ENCODE measurements at places on chromosomes 1 and 21.

- DNase-seq: no peak
Observed at GRCh38 chr1:185096531-185096930, 51.2 kb downstream of the RNF2 start.

DNA sequence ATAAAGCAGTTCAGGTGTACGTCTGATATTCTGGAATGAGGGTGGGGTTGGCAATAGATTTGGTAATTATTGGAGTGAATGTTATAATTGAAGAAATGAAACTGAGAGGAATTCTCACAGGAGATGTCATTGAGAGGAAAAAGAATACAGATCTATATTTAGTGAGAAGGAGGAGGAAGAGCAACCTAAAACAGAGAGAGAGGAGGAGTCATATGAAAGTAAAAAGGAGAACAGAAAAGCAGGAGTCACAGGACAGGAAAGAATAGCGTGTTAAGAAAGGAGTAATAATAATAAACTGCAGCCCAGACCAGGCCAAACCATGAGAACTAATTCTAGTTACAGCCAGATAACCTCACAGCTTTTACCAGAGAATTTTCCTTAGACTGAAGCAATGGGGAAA is 62.7 kb upstream of the MROH9 start:
- DNase-seq: no peak

DNA sequence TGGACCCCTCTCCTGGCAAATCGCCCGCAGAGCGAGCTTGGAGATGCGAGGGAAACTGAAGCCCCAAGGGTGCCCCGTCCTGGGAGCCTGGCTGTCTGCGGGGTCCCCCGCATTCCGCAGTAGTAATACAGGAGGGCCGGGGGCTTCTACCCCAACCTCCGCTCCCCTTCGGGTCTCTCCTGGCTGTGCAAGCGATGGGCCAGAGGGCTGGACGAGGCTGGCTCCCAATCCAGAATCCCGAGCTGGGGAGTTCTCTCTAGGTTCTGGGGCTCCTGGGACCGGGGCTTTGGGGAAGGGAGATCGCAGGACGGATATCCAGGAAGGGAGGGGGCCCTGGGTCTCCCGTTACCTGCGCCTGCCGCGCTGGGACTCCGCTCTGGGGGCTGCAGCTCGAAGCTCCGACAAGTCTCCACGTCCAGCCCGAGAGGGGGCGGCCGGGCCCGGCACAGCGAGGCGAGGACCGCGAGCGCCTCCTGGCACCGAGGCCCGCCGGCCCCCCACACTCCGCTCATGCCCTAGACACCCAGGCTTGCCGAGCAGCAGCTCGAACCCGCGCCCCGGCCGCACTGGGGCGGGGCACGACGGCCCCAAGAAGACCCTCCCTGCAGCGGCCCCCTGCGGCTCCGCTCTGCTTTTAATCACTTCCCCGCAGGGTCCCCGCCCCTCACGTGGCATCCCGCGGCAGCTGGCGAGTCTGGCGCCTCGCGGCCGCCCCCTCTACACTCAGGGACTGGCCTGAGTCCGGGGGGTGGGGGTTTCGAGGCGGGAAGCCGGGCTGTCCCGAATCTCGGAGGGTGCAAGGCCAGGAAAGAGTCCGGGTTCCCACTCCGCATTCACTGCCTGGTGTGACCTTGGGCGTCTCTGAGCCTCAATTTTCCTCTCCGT is at the start of gene SYT6:
TSS of gene SYT6 (minus strand) at position 609 of the 885 bp plus-strand sequence. CDS start at position 512, 97 bp downstream.
- DNase-seq: no peak

GRCh38 chr1:152811050-152811449 is 721 bp upstream of the LCE1B start:
- DNase-seq: no peak

DNA sequence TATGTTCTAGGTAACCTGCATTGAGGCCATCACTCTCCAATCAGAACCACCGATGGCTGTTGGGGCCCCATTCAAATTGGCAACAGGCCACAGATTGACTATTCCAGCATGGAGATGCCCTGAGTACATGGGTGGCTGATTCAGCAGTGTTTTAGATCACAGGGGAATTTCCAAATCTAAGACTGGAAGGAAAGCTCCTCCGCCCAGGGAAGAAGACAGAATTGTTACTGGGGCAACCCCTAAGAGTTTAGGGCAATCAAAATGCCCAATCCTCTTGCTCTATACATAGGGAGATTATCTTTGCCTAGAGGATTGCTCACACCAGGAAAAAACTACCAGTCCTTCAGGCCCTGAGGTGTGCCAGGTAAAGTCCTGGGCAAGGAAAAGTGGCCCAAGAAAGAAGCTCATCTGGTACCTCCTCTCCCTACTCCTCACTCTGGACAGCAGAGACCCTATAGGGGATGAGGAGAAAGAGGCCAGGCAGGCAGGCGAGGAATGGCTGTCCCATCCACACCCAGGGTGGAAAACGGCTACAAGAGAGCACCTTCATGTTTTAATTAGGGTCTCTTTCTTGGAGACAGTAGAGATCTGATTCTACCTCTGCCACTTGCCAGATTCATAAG is 5.8 kb downstream of the S100A8 start:
- DNase-seq: no peak

DNA sequence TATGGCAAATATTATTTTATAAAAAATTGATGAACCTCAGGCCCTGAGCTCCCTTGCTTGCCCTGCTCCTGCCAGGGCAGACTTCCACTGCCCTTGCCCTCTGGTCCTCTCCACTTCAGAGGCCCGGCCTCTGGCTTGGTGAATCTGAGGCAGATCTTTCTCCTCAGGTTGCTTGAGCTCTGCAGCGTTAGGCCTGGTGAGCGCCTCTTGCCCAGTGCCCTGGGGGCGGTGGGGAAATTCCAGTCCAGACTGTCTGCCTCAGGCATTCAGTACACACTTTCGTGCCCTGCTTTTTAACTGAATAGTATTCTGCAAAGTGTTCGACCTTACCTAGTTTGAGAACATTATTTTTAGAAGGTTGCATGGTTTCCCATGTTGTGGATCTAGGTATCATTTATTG is 98.2 kb downstream of the PCBP3 start:
- DNase-seq: no peak

DNA sequence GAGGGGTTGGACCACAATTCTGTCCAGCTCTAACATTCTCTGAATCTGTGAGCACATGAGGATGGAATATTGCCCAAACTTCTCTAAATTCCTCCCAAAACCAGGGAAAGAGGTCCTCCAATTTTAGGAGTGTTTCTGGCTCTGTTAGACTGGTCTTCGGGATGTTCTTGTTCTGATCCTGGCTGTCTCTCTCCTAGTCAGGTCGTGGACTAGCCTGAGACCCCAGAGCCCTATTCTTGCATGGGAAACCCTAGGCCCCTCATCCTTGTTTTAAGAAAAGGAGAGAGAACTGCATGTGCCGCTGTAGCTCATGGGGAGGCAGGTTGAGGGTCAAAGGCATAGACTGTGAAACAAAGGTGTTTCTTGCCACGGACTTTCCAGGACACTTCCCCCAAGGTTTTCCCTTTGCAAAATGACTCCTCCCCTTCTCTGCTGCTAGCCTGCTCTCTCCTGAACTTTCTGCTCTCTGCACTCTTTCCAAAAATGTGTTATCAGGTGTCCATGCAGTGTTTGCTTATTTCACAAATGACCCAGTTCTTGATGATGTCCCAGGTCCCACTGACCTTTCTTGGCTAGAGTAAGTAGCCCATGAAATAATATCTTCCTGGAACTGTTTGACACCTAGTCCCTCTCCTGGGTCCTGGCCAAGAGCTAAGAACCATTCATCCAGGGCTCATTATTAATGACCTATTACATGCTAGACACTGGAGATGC is 29.3 kb upstream of the RD3 start:
- DNase-seq: no peak

DNA sequence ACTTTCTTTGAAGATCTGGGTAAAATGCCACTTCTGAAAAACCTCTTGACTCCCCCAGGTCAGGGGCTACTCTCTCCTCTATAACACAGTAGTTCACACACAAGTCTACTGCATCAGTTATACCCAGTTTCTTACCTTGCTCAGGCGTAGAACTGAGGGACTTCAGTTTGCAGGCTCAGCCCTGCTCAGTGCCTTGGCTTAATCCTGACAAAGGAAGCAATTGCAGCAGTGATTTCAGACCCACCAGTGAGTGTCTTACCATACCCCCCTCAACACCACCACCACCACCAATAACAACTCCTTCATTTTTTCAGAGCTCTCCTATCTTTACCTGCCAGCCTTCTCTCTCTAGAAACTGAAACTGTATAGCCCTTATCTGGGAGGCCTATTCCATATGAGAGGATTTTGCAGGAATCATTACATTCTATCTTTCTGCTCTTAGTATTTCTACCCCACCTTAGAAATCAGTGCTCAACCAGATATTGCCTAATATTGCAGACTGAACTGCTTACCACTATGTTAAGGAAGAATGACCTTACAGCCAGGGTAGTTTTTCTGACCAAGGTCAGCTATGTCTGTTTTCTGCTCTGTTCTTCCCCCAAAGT is 105.5 kb upstream of the S1PR1 start:
- no peak for DNase-seq

- no peak for DNase-seq
Observed at GRCh38 chr21:21373969-21374368, 375.8 kb downstream of the NCAM2 start.

DNA sequence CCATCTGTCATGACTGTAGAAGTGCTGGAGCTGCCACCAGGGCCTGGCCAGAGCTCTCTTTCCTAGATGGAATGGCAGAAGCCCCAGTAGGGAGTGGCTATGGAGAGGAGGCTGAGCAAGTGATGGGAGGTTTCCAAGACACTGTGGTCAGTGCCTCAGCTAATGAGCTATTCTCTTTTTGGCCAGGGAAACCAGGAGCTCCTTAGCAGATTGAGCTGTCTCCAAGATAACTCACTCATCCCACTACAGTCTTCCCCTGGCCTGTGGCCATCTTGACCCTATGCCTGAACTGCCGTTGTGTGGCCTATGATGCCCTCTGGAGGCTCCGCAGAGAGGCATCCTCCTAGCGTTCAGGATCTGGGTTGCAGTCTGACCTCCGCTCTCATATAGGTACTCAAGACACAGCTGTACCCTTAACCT is 60.5 kb downstream of the ERI3 start:
- DNase-seq: no peak

DNA sequence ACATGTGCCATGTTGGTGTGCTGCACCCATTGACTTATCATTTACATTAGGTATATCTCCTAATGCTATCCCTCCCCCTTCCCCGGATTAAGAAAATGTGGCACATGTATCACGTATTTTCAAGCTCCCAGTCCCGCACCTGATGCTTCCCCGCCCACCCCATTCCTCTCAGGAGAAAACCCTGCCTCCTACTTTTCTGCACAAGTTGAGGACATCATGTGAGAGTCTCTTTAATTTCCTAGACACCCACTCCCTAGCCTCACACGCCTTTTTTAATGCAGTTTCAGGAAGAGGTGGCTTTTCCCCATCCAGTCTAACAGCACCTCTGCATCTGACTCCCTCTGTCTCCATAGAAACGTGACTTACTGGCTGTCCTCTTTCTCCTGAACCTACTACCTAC is 58.2 kb upstream of the GOLT1A start:
- no peak for DNase-seq

DNA sequence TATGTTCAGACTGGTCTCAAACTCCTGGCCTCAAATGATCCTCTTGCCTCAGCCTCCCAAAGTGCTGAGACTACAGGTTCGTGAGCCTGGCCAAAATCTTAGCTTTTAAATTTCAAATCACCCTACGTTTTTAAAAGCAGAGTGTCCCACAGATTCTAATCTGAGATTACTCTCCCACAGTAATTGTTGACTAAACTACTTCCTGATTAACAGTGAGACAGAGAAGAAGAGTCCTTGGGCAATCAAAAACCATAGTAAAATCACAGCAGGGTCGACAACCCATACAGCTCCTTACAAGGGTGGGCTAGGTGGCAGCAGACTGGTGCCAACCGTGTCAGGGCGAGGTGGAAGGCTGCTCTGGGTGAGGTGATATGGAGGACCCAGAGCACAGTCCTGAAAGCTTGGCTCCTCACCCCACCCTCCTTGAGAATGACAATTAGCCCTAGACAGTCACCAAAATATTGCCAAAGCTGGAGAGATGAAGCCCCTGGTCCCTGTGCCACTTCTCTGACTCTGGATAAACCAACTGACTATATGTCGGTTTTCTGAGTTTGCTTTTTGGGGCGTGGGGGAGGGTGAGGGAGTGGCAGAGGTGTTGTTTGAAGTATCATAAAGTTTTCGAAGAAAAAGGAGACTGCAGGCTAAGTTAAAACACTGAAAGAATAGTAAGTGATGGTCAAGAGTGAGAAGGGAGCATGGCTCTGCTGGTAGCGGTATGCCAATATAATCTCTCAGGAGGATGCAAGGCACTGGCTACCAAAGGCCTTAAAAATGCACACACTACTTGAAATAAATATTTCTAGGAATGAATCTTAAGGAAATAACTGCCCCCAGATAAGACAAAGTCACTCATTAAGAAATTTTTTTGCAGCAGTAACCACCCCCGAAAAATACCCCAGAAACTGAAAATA is 86.8 kb downstream of the SLC45A1 start:
- no peak for DNase-seq

- no peak for DNase-seq
Observed at GRCh38 chr21:41933313-41934079, 20.3 kb downstream of the C2CD2 start.

- no peak for DNase-seq
Observed at GRCh38 chr21:43603233-43603626, 56.1 kb downstream of the HSF2BP start.

DNA sequence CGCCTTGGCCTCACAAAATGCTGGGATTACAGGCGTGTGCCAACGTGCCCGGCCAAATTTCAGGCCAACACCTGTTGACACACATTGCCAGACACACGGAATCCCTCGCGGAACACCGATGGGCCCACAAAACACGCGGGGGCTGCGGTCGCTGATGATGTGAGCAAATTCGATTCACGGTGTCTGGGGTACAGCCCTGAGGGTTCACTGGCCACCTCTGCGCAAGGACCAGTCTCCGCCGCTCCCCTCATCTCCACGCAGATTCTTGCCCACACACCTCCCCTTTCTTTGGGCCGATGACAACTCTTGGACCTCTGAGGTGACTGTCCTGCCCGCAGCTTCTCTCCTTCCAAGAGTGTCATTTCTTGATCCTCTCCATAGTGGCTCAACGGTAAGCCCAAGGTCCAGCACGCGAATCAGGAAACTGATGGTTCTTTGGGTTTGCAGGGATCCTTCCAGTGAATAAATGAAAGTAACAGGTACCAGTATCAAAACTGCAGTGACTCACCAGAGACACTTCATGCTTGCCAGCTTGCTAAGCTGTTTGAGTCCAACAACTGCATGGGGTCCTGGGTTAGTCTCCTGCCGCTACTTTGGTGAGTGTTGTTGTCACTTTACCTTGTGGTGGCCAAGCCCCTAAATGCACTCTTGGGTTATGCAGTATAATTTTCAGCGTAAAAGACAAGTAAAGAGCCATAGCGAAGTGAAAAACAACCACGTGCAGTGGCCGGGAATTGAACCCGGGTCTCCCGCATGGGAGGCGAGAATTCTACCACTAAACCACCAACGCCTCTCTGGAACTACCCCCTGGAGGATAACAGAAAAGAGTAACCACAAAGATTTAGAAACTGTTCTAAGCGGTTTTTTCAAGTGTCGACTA is 11.0 kb upstream of the RNU1-3 start:
- peak; percentile 58 for DNase-seq

DNA sequence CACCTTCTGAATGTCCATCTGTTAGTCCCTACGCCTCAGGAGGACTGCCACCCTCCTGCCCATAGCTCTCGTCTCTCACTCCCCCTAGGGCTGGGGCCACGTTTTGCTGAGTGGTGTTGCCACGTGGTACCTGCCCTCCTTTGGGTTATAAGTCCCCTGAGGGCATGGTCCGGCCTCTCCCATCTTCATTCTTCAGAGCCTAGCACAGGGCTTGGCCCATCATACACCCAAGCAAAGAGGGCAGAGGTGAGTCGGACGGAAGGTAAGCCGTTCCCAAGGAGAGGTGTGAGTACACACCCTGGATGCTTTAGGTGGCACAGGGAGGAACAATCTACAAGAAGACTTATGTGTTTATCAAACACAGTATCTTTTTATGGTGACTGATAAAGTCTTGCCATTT is 10.9 kb downstream of the PADI2 start:
- no peak for DNase-seq

- no peak for DNase-seq
Observed at GRCh38 chr1:174219606-174220370, 60.5 kb downstream of the RABGAP1L start.

Measured in SW 1271 (cell line).